ENCODE measurements at places on chromosomes 2 and 18. TPM values are rescaled to one million over a fixed set of nuclear protein-coding genes. Genes with fewer than 3 reads are reported as not detected.

The NEU4 gene
- total RNA-seq, result not detected

The COLEC11 gene
- not detected for total RNA-seq

The TCF23 gene
- not detected for total RNA-seq

The ELOA2 gene
- not detected for total RNA-seq

The ASB3 gene
- total RNA-seq, result 12.5 TPM

All from airway epithelial cell (primary cell).